ENCODE measurements at places on chromosomes 6 and 20.

GRCh38 chr20:43893930-43894329 lies 20.7 kb upstream of the TOX2 start:
- no peak for DNase-seq

DNA sequence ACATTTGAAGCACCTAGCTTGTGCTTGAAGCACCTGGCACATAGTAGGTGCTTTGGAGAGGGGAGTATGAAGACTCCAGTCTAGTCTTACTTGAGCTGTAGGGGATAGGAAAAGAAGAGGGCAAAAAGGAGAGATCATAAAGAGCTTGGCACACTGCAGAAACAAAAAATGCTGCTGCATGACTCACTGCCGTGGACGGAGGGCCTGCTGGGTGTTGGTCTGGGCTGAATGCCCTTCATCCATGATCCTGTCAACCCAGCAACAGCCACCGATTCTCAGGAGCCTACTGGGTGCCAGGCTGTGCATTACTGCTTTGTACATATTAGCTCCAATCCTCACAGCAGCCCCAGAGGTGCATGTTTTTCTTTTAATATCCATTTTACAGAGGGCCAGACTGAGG lies 6.0 kb downstream of the PDYN start:
- DNase-seq, result no peak

GRCh38 chr6:25387911-25388310 lies 108.7 kb downstream of the CARMIL1 start:
- DNase-seq, result no peak

DNA sequence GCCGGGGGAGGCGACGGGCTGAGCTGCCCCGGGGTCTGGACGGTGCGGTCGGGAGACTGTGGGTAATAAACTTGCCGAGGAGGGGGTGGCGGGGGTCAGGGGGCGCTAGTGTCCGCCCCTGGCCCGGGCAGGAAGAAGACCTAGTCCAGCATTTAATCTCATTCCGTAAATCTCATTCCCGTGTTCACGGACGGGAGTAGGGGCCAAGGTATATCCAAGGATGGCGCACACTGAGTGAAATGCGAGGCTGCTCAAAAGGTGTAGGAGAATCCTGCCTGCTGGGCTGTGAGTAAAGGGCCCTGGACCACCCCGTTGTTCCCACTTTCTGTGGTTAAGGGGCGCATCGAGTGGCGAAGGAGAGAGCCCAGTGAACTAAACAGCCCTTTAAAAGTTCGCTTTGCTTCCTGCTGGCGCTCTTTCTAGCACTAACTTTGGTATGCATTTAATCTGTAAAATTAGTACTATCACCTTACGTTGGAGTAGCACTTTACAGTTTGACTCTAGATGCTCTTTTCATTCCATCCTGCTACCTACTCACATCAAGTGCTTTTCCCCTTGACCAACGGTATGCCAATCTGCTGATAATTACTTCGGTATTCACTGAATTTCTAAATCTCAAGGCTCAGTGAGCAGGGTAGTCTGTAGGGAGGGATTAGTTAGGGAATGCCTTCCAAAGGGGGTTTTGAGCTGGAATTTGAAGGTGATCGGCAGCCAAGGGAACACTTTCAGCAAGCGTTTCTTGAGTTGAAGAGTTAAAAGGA lies 730 bp downstream of the PARD6B start:
- DNase-seq, result peak; percentile 82

DNA sequence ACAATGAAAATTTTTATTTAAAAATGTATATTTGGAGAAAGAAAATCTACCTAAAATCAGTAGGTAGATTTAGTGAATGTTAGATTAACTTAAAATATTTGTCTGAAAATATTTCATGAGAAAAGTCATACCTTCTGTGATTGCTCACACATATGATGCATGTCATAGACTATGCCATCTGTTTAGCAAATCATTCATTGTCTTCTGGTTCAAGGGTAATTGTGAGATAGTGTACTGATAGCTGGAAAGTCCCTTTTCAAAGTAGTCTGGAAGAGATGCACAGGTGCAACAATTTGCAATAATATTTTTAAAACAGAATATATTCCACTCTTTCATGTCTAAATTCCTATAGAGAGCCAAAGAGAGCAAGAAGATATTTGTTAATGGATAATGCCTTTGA lies 21.0 kb upstream of the RNF217 start:
- no peak for DNase-seq

DNA sequence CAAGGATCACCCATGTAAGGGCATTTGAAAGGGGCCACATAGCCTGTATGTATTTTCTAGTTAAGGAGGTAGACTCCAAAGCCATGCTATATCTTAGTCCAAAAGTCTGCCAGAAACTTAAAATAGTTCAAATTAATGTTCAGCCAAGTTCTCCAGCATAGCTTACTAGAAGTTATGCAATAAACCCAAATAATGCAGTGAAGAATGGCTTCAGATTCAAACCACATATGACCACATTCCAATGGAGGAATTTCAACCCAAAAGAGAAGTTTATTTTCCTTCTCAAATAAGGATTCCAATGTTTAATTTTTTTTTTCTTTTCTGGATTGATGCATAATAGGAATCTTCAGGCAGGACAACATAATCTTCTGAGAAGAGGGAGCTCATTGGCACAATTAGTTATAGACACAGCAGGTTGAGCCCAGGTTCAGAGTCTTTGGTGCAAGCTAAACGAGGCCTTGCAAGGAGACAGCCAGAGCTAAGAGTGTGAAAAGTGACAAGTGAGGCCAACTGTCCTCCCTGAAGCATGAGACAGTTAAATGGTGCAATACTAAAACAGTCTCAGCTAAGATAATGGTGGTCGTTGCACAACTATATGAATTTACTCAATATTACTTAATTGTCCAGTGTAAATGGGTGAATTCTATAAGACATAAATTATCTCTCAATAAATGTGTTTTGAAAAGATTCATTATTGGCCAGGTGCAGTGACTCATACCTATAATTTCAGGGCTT lies 598.8 kb upstream of the CDH4 start:
- no peak for DNase-seq

GRCh38 chr6:811831-812230 lies 118.9 kb upstream of the EXOC2 start:
- no peak for DNase-seq

- no peak for DNase-seq
Measured at GRCh38 chr6:119195848-119196247, 117.4 kb upstream of the FAM184A start.

DNA sequence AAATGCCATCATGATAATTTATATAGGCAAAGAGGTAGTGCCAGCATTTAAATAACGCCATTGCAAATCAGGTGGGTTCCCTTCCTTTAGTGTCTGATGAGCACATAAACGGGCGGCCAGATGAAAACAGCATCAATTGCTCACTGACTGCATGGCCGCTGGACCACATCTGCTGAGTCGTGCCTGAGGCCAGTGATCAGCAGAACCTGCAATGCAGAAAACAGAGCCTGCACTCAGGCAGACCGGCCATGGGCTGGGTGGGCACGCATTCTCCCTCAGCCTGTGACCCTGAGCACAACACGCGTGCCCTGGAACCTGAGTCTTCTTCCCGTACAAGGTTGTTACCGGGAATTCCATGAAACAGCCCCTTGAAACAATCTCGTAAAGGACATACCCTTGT lies 144.0 kb upstream of the THBS2 start:
- DNase-seq, result no peak

DNA sequence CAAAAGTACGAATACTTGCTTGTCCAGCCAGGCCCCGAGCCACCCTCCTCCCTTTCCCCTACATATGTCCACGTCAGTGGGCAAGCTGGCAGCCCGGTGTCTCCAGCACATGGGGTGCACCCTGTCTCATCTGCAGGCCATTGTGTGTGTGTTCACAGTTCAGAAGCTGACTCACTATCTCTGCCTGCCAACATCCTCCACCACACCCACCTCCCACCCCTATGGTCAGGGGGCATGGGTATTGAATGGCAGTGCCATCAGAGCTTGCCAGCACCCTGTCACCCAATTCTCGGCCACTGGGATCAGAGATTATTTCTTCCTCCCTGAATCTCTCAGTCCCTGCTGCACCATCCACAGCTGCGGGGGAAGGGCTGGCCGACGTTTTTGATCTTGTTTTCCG lies 195.7 kb downstream of the FARS2 start:
- peak; percentile 41 for DNase-seq

DNA sequence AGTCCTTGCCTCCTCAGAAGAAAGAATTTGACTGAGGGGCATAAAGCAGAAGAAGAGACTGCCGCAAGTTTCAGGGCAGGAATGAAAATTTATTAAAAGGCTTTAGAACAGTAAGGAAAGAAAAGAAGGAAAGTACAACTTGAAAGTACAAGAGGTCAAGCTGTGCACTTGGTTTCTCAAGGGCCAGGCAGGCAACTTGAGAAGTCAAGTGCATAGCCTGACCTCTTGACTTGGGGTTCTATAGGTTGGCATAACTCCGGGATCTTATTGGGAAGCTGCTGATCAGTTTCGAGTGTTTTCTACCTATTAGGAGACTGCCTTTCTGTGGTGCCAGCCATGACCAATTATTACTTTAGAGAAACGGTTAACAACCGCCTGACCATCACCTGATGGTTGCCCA lies 237.0 kb upstream of the RGS17 start:
- no peak for DNase-seq

- no peak for DNase-seq
Measured at GRCh38 chr6:158729906-158730540, 80.2 kb downstream of the SYTL3 start.

GRCh38 chr20:35710884-35711587 lies 11.8 kb downstream of the ROMO1 start:
- DNase-seq, result no peak

- no peak for DNase-seq
Measured at GRCh38 chr20:51216850-51217249, 193.9 kb upstream of the KCNG1 start.
